ENCODE measurements at places on chromosomes 6 and 20.

DNA sequence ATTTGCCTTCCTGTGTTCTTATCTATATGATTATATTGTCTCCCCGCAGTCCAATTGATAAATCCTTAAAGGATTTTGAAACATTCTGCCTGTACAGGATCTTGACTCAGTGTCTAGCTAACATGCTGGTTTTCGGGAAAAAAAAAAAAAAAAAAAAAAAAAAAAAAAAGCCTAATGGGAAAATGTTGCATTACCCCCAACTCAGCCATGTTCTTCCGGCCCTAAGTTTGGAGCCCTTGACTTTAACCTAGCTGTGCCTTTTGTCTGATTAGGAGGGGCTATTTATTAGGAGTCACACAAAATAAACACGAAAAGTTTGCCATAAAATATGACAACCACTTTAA lies 244.4 kb upstream of the TCF21 start:
- DNase-seq, result no peak

DNA sequence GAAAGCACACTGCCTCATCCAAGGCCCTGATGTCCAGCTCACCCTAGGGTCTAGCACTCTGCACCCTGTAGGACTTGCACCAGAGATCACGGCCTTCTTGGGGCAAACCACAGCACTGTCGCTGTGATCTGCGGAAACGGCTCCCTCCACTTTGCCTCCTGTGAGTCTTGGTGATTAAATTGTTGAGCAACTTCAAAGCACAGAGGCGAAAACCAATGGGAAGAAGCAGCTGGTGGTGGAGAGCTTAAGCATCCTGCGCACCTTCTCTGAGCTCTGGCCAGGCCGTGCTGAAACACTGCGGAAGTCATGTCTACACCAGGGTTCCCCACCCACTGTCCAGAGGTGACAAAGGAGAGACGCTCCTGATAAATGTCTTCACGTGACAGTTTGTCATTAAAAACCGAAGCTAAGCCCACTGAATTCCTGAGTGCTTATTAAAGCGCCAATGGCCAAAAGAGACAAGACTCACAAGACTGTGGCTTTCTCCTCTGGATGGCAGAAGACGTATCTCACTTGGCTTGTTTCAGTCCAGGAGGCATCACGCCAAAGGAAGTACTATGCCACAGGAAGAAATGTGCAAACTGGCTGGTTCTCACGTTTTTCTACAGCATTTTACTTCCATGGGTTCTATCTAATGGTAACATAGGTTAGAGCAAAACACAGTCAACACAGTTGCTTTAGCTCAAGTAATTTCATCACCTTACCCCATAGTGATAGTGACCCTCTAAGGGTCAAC lies 3.1 kb downstream of the RAMACL start:
- DNase-seq, result no peak

GRCh38 chr6:14589175-14589574 lies 471.6 kb downstream of the CD83 start:
- no peak for DNase-seq

DNA sequence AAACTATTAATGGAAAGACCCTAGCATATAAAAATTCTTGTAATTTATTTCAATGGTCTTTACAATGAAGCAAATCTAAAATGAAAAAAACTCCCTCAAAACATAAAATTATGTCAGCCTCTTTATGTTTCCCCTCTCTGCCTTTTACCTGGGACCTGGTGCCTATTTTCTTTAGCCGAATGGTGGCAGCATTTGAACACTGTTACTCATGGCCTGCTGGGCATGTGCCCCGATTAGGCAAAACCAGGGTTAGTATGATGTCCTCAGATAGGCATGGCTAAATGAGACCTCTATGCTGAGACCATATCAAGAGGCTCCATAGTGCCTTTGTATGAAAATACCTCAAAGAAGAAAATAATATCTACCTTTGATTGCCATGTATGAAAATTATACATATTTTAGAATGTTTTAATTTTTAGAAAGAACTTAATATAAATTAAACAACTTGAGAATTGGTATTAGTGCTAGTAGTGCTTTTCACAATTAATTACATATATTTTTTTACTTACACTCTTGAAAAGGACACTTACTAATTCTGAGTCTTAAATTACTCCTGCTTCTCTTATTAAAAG lies 22.5 kb upstream of the C6orf58 start:
- no peak for DNase-seq

DNA sequence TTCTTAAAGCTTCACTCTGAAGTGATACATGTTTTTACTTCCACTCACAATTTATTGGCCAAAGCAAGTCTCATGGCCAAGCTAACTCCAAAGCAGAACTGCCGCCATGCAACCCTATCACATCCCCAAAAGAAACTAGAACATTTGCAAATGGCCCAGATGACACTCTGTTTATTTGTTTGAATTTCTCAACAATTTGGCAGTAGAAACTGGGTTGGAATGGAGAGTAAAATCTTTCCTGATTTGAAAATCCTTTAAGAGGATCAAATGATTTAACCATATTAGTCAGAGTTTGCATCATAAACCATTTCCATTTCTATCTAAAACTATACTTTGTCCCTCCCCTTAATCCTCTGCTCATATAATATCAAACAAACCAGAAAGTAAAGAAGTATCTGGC lies 39.1 kb upstream of the E2F3 start:
- no peak for DNase-seq

- DNase-seq, result no peak
Observed at GRCh38 chr6:160583794-160584193, 80.3 kb downstream of the LPA start.

- DNase-seq, result no peak
Observed at GRCh38 chr6:12111363-12111670, 99.2 kb downstream of the HIVEP1 start.

- DNase-seq, result no peak
Observed at GRCh38 chr6:32156891-32157290, 3.0 kb downstream of the PPT2 start.

DNA sequence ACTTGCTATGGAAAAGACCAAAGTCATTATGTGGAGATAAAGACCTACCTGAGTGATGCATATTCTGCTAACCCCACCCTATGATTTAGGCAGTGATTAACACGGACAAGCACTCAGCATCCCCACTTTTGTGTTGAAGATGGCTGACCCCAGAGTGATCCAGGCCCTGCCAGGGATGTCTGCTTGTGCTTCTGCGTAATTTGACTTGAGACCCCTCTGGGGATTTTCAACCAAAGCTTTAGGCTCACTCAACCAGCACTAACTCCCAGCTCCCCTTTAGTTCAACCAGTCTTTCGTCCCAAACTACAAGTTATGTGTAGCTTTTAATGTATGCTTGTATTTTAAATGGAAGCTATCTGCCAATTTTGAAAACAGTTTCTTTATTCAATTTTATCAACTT lies 538.0 kb upstream of the ID4 start:
- DNase-seq, result no peak

DNA sequence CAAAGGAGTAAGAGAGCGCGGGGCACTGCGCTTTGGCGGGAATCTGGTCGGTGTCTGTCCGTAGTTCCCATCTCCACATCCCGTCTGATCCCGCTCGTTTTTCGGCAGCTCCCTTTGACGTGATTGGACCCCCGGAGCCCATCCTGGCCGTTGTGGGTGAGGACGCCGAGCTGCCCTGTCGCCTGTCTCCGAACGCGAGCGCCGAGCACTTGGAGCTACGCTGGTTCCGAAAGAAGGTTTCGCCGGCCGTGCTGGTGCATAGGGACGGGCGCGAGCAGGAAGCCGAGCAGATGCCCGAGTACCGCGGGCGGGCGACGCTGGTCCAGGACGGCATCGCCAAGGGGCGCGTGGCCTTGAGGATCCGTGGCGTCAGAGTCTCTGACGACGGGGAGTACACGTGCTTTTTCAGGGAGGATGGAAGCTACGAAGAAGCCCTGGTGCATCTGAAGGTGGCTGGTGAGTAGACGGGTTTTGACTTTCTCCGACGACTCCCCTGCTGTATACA lies 1.4 kb downstream of the BTN1A1 start:
- DNase-seq, result no peak
